ENCODE measurements at places on chromosomes 6 and 20. TPM values are rescaled to one million over a fixed set of nuclear protein-coding genes. Genes with fewer than 3 reads are reported as not detected.
A peak's percentile ranks its signal among the peaks of the same experiment; 100 is the strongest.

DNA sequence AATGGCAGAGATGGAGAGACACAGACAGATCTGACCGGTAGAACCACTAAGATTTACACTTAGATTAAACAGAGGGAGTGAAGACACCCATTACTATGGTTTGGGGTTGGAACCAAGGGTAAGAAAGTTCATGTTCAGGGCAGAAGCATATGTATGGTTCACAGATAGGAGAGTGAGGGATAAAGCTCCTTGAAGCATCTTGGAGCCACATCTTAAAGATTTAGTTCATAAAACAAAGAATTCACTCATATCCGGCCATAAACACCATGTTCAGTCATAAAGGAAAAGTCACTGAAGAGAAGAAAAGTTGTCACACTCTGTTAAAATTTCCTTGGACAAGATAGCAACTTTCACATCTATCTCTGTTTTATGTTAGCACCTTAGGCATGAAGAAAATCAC lies 18.0 kb downstream of the STX7 start:
- no peak for DNase-seq

GRCh38 chr6:84771756-84772356 lies 7.5 kb upstream of the TBX18 start:
- no peak for DNase-seq

DNA sequence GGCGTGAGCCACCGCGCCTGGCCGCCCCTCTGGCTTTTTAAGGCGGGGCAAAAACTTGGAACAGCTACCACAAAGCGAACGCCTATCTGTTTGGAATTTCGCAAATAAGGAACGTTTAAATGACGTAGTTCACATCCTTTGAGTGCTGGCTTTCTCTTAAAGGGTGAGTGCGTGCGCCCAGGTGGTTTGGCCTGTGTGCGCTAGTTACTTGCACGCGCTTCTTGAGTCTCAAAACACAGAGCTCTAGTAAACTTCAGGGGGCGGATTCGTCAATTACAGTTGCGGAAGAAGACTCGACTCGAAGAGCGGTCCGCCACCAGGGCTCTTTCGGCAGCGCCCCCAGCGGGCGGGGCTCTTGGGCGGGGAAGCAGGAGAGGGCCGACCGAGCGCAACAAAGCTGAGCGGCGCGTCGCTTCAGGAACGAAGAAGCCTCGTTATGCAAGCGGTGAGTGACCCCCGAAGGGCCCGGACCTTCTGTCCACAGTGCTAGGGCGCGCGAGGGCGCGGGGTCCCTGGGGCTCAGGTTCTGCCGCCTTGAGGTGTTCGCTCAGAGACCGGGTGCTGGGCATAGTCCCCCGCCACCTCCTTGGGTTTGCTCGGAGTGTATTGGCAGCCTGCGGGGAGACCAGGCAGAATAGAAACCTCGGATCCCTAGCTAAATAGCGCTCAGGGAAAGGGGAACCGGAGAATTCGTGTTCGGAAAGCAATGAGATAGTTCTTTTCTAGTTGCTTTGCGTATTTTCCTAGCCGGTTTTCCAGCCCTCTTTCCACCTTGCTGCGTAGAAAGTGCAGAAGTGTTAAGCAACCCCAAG lies at the start of gene SYCP2L:
SYCP2L (plus strand) TSS at position 362 of the 812 bp plus-strand sequence; CDS start at position 437, 75 bp downstream.
- DNase-seq = peak; percentile 56

DNA sequence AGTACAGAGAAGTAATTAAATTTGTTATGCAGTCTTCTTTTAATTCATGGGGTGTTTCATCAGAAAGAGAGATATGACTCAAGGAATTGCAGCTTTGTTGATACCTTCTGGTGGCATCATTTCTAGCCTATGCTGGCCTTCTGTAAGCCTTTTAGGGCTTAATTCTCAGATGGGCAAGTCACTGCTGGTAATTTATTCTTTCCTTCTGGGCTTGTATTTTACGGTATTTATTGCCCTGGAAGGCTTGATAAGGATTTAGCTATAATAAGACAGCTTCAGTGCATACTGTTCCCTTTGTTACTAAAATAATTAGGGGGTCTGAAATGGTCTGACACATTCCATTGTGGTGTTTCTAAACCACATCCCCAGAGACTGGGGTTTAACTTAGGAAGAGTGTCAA lies 57.9 kb upstream of the EMILIN3 start:
- DNase-seq = no peak

GRCh38 chr20:44020406-44021148 lies 105.9 kb downstream of the TOX2 start:
- no peak for DNase-seq

DNA sequence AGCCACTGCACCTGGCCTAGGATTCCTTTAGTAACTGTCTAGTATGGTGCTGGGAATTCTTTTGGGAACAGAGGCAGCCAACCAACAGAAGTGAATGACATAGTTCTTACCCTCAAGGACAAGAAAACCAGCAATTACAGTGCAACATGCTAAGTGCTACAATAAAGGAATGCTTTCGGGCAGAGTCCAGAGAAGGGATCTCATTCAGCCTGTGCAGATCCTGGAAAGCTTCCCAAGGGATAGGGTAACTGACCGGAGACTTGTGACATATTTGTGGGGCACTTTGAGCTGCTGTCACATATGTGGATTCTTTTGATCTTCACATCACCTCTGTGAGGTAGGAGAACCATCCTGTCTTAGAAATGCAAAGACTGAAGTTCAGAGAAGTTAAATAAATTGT lies 46.8 kb downstream of the C6orf15 start:
- no peak for DNase-seq

- DNase-seq = no peak
Observed at GRCh38 chr6:31476515-31477139, 21.3 kb upstream of the MICB start.

- no peak for DNase-seq
Observed at GRCh38 chr20:3400260-3401155, 7.0 kb downstream of the DNAAF9 start.

DNA sequence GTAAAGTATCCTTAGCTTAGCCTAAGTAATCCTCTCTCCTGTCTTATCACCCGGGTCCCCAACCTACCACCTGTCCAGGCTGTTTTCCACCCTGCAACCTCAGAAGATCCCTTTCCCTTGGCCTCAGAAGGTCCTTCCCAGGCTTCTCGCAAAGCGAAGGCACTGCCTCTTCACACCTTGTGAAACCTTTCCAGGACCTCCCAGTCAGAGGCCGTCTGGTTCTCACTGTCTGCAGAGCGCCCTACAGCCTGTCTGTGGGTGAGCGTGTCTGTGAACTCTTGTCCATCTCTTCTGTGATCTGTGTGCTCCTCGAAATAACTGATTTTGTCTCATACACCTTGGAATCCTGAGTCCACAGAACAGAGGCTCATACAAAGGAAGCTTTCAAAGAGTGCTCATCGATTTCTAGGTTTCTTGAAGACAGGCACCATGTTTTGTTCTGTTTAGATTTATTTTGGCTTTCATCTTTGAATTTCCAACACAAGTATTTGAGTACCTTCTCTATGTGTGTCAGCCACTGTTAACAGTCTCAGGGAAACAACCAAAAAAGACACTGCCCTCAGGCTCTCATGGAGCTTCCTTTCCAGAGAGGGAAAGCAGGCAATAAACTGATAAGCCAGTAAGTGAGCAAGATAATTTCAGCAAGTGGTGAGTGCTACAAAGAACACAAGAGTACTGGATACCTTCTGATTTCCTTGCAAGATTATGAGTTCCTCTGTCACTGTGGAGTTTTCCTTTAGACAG lies 6.3 kb downstream of the PDE10A start:
- DNase-seq = no peak

DNA sequence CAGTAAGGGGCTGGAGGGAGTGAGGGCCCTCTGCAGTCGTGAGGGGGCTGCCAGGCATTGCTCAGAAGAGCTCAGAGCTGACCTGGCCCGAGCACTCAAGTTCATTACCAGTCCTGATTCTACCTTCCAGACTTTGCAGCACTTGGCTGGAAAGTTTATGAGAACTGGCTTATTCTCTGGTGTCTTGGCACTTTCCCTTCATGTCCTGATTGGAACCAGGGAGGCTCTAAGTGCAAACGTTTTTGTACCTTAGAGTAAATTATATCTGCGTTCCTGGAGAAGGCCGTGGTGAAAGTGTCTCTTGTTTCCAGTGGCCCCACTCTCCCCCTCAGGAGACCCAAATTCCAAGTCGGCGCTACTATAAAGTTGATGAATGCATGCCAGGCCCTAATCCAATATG lies 402.3 kb downstream of the CDC5L start:
- no peak for DNase-seq

GRCh38 chr6:117538615-117539014 lies 56.1 kb downstream of the DCBLD1 start:
- no peak for DNase-seq

DNA sequence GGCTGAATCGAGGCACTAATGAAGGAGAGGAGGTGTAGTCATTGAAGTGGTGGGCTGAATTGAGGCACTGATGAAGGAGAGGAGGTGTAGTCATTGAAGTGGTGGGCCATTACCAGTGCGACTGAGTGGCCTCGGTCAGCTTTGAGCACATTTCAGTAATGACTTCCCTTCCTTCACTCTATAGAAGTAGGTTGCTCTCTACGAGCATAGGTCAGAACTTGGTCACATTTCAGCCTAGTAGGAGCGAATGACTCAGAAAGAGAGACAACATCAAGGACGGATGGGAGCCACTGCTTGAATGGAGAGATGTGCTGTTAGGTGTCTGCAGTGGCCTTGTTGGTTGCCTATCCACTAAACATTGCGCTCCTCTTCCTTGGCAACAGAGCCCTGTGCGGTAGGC lies 39.5 kb downstream of the ZDHHC14 start:
- no peak for DNase-seq

DNA sequence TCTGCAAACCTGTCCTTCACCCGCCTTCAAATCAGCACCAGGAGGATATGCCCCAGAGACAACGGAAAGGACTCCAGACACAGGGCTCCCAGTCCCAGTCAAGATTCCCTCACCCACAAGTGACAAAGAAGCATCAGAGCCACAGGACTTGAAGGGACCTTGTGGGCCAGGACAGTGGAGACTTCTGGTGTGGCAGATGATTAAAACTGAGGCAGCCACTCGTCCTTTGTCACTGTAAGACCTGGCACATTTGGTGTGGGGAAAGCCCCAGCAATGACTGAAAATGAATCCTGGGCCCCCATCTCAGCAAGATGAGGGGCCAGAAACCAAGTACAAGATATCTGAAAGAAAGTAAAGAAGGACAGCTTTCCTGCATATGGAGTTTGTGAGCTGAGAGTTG lies 15.6 kb upstream of the GMPR start:
- no peak for DNase-seq

GRCh38 chr20:64042054-64042781 lies 6.2 kb downstream of the C20orf204 start:
- DNase-seq = no peak

GRCh38 chr6:28757429-28758045 lies 166.2 kb downstream of the TRIM27 start:
- no peak for DNase-seq

GRCh38 chr6:1392813-1393640 lies 3.7 kb downstream of the FOXF2 start:
- DNase-seq = no peak

DNA sequence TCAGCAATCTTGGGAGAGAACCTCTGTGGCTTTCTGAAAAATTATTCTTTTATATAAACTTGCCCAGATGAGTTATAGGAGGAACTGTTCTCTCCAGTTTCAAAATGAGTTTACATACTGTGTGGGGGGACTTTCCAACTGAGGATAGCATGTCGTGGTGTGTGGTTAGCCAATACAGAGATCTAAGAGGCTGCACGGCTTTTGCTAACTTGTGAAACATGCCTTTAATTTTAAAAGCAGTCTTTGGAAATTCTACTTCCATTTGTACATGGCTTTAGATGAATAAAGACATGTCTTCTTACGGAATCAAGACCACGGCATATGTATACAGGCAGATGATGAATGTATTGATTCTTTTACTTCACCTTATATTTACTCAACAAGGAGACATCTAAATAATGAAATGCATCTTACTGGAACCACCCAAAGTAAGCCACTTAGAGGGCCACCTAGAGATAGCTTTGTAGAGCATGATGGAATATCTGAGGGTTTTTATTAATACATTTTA lies 39.8 kb downstream of the HIVEP1 start:
- DNase-seq = no peak

- DNase-seq = peak; percentile 60
Observed at GRCh38 chr6:133768656-133769295, 120.1 kb upstream of the TCF21 start.

DNA sequence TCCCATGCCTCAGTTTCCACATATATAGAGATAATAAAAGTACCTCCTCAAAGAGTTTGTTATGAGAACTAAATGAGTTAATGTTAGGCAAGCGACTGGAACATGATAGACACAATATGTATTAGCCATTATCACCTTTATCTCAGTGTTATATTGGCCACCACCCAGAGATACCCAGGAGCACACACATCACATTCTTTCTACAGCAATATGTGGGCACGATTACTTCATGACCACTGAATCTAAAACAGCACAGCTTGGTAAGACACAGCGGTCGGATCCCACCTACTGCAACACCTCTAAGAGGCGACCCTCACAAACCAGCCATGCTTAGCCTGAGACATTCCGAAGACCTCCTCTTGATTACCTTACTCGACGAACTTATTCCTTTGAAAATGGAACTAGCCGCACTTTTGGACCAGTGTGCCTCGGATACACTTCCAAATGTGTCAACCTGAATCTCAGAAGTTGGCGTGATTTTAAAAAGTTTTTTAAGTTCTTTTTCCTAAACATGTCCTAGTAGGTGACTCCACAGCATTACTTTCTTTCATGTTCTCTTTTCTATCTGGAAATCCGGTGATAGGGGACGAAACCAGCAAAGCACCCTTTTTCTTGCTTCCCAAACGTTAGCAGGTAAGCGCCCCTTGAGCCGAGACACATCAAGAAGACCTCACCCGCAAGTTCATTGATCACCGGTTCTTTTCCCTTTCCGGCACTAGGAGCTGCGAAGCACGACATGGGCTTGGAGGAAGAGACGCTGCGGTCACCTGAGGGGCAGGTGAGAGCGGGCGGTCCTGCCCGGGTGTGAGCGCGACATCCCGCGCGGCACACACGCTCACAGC lies 923 bp downstream of the GMDS start:
- peak; percentile 41 for DNase-seq

Gene HMGCLL1
- total RNA-seq = 1.2 TPM

Gene SMLR1
- total RNA-seq = not detected

Gene ARMH2
- not detected for total RNA-seq

Gene KHDC1L
- total RNA-seq = not detected
